Testis (tissue), 5 donors: ENCODE measurements at places on chromosomes 3 and 15. TPM values are rescaled to one million over a fixed set of nuclear protein-coding genes. Genes with fewer than 3 reads are reported as not detected.

DNA sequence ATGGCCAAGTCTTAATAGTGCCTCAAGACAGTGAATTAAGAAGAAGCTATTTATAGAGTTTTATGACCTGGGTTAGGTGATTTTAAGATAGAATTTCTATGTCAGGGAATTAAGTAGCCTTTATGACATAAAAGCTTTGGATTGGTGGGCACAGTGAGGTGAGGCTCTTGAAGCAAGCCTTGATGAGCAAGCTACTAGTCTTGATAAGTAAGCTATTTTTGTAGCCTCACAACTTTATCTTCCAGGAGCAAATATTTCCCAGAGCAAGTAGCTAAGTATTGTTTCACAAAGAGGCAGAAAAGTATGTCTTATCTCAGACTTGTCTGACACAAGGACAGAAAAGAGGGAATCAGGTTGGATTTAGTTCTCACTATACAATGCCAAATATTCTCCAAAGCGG lies 491.7 kb upstream of the RASGRP1 start:
- H3K27ac ChIP-seq: no peak overlapping the region
- no peak for DNase-seq
- no peaks in the 10 kb centered on the region for H3K36me3 ChIP-seq
- no peaks in the 10 kb centered on the region for H3K27me3 ChIP-seq
- H3K4me1 ChIP-seq: no peaks in the 10 kb centered on the region

DNA sequence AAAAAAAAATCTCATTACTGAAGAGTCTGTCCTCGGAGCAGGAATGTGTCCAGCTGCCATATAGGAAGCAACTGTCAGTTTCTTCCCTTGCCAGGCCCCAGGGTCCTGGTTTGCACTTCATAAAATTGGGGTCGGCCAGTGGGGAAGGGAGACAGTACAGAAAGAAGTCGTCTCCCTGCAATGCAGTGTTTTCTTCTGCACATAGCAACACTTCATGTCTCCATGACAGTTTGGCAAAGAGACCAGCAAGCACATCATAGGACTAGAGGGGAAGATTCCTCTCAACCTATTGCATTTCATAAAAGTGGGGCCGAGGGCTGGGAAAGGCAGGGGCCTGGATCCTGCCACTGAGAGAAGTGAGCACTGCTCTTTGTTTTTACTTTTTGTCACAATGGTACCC lies 138.2 kb upstream of the HACD2 start:
- H3K36me3 ChIP-seq: no peaks in the 10 kb centered on the region
- no peak for DNase-seq
- H3K27me3 ChIP-seq: no peaks in the 10 kb centered on the region
- no peak overlapping the region for H3K4me3 ChIP-seq
- no peak overlapping the region for H3K27ac ChIP-seq

GRCh38 chr3:59839810-59840515 lies 790.1 kb upstream of the CFAP20DC start:
- no peak for DNase-seq
- no peaks in the 10 kb centered on the region for H3K27me3 ChIP-seq
- H3K4me3 ChIP-seq: no peak overlapping the region
- no peaks in the 10 kb centered on the region for H3K36me3 ChIP-seq
- no peak overlapping the region for H3K27ac ChIP-seq
- H3K4me1 ChIP-seq: no peaks in the 10 kb centered on the region

DNA sequence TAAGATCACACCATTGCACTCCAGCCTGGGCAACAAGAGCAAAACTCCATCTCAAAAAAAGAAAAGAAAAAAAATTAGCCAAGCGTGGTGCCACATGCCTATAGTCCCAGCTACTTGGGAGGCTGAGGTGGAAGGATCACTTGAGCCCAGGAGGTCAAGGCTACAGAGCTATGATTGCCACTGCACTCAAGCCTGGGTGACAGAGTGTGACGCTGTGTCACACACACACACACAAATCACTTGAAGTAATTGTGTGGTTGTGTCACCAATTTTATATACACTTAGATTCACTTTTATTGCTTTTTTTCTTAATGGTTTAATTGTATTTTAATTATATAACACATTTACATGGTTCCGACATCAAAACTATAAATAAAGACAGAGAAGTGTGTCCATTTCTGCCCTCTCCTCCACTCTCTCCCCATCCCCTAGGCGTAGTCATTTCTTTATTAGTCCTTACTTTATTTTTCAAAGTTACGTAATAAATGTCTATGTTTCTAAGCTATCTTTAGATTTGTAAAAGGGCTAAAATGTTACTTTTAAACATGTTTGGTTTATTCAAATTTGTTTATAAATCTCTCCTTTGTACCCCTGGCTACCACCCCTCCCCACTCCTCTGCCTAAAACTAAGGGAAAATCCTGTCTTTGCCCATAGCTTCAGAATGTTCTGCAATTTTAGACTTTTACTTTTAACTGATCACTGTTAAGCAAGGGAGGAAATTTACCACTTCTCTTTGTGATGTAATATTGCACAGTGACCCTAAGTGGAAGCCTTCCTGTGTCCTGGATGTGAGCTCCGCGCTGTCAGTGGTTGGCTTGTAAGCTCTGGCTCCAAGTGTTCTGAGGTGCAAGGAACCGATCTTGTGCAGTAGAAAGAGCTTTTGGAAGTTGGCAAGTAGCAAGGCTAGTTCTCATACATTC lies 10.8 kb upstream of the VILL start:
- H3K36me3 ChIP-seq: no peaks in the 10 kb centered on the region
- H3K4me3 ChIP-seq: no peak overlapping the region
- no peaks in the 10 kb centered on the region for H3K4me1 ChIP-seq
- DNase-seq: no peak
- no peak overlapping the region for H3K27ac ChIP-seq
- H3K27me3 ChIP-seq: no peaks in the 10 kb centered on the region

- no peak overlapping the region for H3K27ac ChIP-seq
- no peak for DNase-seq
- no peaks in the 10 kb centered on the region for H3K36me3 ChIP-seq
- H3K4me3 ChIP-seq: no peak overlapping the region
Observed at GRCh38 chr15:25939122-25939521, 76.0 kb upstream of the ATP10A start.

DNA sequence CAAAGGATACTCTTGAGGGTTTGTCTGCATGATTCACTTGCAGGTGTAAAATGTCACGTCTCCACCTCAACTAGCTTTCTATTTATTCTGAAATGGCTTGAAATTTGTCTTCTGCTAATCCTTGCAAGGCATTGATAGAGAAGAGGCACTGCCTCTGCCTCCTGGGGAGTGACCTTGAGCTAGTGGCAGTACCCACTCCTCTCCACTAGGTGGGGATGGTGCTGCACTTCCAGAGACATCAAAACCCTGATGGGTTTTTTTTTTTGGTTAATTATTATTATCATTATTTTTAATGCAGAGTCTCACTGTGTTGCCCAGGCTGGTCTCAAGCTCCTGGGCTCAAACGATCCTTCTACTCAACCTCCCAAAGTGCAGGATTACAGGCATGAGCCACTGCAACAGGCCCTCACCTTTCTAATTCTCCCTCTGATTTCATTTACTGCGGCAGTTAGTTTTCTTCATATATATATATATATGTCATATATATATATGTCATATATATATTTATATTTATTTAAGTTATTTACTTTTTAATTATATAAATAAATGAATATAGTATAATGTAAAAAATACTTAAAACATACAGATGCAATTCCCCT lies 117.6 kb upstream of the EIF1B start:
- no peaks in the 10 kb centered on the region for H3K4me1 ChIP-seq
- no peak overlapping the region for H3K4me3 ChIP-seq
- H3K36me3 ChIP-seq: no peaks in the 10 kb centered on the region
- H3K27ac ChIP-seq: no peak overlapping the region

DNA sequence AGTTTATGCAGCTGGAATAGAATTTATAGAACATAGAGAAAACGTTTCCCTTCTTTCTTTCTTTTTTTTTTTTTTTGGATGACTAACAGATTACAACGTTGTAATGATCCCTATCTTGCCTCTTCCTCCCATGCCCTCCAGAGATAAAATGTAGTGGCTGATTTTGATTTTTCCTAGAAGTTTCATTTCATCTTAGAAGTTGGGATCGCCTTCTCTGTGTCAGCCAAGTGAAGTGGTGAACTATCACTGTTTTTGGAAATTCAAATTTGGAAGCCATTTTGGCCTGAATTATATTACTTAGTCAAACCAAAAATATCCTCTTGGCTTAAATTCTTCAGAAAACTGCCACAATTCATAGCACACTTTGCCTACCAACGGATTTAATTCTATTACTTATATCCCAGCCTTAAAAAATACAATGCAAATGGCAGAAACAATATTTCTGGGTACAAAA lies 1025.5 kb upstream of the NR2F2 start:
- H3K4me1 ChIP-seq: no peaks in the 10 kb centered on the region
- no peaks in the 10 kb centered on the region for H3K27me3 ChIP-seq
- H3K36me3 ChIP-seq: no peaks in the 10 kb centered on the region
- peak overlapping the region; percentile 48 for H3K27ac ChIP-seq

DNA sequence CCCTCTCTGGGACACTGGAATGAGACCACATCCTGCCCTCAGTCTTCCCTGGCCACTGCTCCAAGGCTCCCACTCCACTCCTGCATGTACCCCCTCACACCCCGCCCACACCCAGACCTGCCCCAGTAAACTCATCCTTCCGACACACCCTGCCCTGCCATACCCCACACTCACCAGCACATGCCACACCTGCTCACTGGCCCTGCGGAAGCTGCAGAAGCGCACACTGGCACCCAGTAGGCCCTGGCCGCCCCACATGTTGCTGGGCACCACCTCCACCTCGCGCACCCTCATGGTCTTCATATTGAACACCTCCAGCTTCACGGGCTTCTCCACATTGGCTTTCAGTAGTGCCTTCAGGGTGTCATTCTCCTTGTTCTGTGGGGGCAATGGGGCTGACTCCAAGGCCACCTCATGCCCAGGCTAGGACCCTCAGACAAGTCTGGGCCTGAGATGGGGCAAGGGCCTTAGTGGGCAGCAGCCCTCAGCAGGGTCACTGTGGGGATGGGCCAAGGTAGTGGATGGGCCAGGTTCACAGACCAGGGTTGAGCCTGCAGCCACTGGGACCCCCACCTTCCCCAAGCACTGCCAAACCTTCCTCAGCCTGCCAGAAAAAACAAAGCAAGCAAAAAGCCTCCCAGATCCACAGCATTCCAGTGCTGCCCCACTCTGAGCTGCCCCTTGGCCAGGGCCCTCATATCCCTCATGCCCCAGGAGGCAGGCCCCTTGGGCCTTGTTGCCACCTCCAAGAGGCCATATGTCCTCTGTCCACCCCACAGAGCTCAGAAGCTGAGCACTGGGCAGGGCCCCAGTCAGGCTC lies 4.7 kb downstream of the GORASP1 start:
- peaks cover 19% of the 10 kb centered on the region for H3K4me1 ChIP-seq
- no peaks in the 10 kb centered on the region for H3K27me3 ChIP-seq
- no peak overlapping the region for H3K27ac ChIP-seq
- H3K36me3 ChIP-seq: no peaks in the 10 kb centered on the region

DNA sequence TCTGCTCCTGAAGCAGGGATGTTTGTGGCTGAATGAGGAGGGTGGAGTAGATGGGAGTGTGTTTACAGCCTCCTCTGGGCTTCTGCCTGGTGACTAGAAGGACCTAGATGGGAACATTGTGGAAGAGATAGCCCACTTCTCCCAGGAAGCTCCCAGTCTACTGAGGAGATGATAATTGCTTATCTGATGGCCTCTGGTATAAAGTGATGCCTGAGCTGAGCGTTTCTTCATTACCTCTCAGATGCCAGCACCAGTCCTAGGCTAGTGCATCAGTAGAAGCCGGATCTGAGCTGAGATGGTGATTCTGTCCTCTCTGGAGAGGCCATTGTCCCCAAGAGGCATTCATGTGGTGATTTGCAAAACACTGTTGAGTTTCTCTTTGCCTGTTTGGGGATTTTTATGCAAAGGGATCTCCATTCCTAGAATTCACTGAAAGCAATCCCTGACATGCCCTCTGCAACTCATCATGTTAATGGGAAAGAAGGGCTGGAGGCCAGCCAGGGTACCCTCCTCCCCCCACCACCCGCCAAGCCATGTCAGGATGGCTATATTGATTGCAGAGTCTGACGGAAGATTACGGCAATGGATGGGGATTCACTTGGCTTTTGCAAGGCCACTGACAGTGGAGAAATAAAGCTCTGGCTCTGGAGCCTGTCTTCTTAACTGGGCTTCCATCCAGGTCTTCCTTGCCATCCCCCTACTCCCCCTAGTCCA lies 166.4 kb upstream of the ROPN1 start:
- peaks cover 6% of the 10 kb centered on the region for H3K4me1 ChIP-seq
- H3K27me3 ChIP-seq: no peaks in the 10 kb centered on the region
- H3K36me3 ChIP-seq: no peaks in the 10 kb centered on the region
- H3K4me3 ChIP-seq: no peak overlapping the region
- H3K27ac ChIP-seq: no peak overlapping the region

- H3K4me1 ChIP-seq: peaks cover 5% of the 10 kb centered on the region
- DNase-seq: no peak
- H3K36me3 ChIP-seq: no peaks in the 10 kb centered on the region
- no peaks in the 10 kb centered on the region for H3K27me3 ChIP-seq
Observed at GRCh38 chr3:140572334-140572733, 105.5 kb upstream of the TRIM42 start.

DNA sequence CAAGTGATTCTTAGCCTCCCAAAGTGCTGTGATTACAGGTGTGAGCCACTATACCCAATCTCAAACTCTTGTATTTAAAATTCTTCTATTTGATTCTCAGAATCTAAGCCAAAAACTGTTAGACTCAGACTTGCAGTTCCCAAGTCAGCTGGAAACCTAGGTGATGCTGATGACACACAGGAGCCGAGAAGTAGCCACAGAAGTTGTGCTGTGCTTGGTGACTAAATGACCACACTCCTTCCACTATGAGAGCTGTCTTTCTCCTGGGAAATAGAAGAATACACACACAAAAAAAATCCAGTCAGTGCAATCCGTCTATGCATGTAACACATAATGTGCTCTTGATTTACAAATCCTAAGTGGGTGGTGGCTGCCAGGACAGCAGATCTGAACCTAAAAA lies 33.9 kb downstream of the ILDR1 start:
- H3K27ac ChIP-seq: no peak overlapping the region
- no peaks in the 10 kb centered on the region for H3K27me3 ChIP-seq
- no peak overlapping the region for H3K4me3 ChIP-seq
- no peak for DNase-seq

DNA sequence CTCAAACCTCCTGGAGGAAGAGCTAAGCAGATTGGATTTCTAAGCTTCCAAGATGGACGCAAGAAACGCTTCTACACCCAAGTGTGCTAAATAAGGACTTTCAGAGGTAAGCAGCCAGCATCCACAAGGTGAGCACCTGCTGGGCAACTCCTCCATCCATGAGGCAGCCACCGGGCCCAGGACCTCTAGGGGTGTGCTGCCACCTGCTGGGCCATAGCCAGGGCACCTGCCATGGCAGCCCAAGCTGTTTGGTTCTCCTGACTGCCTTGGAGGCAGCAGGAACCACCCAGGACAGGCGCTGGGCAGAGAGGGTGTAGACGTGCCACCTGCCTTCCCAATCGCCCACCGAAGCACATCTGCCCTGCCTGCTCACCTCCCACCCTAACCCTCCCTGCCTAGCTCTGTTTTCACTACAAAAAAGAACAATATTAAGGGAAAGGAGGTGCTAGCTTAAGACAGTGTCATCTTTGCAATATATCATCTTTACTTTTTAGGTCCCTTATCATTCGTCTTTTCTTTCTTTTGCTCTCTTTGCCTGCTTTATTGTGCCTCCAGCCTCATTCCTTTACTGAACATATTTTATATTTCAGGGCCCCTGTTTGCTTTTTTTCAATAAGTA lies 12.9 kb downstream of the C15orf62 start:
- H3K4me3 ChIP-seq: no peak overlapping the region
- no peaks in the 10 kb centered on the region for H3K27me3 ChIP-seq
- no peaks in the 10 kb centered on the region for H3K36me3 ChIP-seq
- H3K27ac ChIP-seq: no peak overlapping the region

The CELF6 gene
- 22.0 TPM for total RNA-seq

The LRRC49 gene
- total RNA-seq: 19.9 TPM

The SLC28A1 gene
- 0.31 TPM for total RNA-seq

The COL6A6 gene
- 1.3 TPM for total RNA-seq

The DPPA4 gene
- total RNA-seq: 14.6 TPM

The DPPA2 gene
- 10.2 TPM for total RNA-seq

The CATSPER2 gene
- 49.6 TPM for total RNA-seq

The LMAN1L gene
- 4.3 TPM for total RNA-seq
